ENCODE measurements at places on chromosomes 3 and 15.
A peak's percentile ranks its signal among the peaks of the same experiment; 100 is the strongest.

DNA sequence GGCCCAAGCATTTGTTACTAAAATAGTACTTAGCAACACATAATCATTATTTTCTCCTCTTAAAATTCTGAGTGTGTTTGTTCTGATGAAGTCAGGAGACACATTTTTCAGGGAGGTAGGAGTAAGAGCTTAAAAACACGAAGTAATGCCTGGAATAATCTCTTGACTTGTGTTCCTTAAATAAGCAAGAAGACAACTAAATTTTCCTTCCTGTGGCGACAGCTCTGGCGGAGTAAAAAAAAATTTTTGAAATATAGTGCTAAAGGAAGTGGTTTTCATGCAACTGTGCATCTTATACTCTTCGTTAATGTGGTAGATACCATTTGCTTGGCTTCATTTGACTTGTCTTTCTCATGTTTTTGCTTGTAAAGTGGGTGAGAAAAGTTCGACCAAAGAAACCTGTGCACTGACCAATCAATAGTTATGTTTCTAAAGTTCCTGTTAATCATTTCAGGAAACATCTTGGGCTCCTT, 11.1 kb upstream of the MBNL1 start:
- no peak for DNase-seq

GRCh38 chr3:12705981-12706380, 42.1 kb upstream of the RAF1 start:
- DNase-seq, result no peak

DNA sequence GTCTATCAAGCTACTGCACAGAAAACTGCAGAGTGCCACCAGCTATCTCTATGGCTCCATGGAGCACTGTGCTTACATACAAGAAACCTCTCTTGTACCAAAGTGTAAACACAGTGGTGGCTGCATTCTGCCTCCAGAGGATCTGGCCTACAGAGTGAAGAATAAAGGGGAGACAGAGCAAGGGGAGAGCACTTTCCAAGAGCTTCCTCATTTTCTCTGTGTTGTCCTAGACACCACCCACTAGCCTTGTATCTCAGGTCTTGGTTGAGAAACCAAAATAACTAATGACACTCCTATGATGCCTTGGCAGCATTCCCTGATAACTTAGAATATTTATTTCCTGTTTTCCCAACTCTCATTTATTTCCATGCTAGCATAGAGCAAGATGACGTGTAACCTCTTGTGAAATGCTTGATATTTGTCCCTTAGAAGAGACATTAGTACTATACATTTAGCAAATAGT, 56.9 kb upstream of the PHLDB2 start:
- DNase-seq, result no peak

DNA sequence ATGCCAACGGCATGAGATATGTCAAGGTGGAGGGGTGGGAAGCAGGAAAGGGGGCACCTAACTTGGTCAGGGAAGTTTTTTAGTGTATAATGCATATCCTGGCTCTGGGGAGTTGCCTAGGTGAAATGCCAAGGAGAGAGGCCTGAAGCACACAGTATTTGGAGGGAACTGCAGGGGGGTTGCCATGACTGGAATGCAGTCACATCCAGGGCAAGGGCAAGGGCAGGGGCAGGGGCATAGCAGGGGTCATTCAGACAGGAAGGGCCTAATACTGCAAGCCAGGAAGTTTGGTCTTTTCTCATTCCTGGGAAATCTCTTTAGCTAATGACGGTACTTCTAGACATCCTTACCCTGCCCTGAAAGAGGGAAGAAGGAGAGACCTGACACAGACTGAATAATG, 60.5 kb downstream of the MYRIP start:
- DNase-seq, result no peak

DNA sequence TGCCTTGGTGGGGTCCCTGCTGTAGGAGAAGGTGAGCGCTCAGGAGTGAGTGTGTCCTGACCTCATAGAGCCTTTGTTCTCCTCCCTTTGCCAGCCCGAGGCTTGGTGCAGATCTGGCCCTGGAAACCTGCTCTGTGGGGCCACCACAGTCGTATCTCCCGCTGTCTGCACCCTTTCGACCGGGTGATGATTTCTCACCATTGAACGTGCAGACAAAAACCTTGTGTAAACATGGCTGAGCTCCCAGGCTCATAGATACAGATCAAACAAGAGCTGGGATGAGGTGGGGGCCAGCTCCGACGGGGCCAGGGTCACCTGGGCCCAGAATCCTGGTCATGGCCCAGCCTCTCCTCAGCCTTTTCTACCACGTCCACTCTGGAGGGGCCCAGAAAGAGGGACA, 34.6 kb upstream of the ESYT3 start:
- DNase-seq, result no peak

- DNase-seq, result no peak
These were observed 61.3 kb downstream of the PPARG start for GRCh38 chr3:12349895-12350811.

GRCh38 chr15:48720646-48721045, 75.1 kb upstream of the FBN1 start:
- no peak for DNase-seq

- DNase-seq, result no peak
These were observed 13.8 kb downstream of the RNF168 start for GRCh38 chr3:196489747-196490146.

GRCh38 chr3:102068327-102068726, 219.0 kb downstream of the NFKBIZ start:
- no peak for DNase-seq

GRCh38 chr3:127337911-127338531, 50.2 kb upstream of the PRR20G start:
- DNase-seq, result no peak

DNA sequence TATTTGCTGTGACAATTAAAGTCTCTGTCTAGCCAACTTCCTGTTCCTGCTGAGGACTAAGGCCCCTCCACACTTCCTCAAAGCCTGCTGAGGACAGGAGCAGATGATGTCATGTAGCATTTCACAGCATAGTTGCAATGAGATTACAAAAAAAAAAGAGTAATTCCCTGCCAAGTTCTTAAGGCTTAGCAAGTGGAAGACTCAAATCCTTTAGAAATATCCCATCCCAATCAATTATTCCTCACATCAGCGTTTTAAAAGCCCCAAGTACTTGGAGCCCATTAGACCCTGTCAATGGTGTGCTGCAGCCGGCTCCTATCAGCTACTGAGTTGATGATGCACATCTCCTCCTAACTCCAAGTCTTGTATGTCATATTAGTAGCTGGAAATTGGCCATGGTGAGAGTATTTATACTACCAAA, 51.7 kb downstream of the TRANK1 start:
- no peak for DNase-seq

GRCh38 chr3:107523539-107524325, 970 bp downstream of the BBX start:
- DNase-seq, result peak; percentile 40

DNA sequence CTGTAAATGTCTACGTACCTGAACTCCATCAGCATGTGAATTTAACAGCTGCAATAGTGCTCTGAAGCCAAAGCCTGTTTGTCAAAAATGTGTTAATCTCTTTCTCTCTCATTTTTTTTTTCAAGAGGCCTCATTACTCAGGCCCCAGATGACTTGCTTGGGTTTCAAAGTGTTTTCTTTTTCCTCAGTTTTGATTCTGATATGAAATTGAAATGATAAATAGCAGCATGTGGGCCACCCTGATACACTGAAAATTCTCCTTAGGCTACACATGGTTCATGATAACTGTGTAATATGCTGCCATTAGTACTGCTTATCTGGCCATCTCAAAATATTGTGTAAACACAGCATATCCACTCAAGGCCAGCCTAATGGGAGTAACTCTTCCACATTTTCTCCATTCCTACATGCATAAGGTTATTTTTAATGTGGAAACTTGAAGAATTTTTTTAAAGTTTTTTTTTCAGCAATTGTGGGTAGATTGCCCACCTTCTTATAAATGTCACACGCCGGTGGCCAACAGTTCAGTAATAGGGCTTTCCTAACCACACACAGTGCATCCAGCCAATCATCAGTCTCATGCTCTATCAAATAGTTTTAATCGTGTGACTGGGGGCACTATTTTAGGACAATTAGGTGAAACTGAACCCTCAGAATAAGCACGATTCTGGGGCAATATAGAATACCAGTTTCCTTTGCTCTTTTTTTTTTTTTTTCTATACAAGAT, 13.1 kb upstream of the DENND4A start:
- no peak for DNase-seq

DNA sequence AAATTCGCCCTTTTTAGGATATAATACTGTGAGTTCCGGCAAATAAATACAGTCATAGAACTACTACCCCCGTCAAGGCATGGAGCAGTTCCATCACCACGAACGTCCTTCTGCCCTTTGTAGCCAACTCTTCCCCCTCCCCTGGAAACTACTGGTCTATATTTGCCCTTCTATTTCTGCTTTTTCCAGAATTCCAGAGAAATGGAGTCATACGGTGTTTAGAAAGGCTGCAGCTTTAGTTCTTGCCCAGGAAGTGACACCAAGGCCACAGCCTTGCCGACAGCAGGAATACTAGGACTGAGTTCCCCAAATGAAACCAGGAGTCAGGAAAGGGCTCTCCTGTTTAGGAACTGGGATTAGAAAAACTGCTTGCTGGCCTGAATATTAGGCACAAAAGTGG, 291.2 kb downstream of the FAM43A start:
- DNase-seq, result no peak

DNA sequence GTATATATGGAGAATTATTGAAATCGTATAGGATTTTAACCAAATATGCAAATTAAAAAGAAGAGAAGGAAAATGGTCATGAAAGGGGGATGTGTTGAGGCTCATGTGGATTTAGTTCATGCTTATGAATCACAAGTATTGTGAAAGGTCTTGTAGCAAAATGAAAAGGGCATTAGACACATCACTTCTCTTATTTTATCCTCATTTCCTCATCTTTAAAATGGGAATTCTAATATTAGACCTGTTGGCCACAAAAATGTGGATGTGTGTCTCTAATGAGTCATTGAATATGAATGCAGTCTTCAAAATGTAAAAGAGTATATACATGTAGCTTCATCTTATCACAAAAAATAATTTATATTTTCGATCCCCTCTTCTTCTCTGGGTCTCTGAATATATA, 14.9 kb upstream of the ALCAM start:
- DNase-seq, result no peak

GRCh38 chr3:2823031-2823430, 287.1 kb downstream of the IL5RA start:
- DNase-seq, result no peak

DNA sequence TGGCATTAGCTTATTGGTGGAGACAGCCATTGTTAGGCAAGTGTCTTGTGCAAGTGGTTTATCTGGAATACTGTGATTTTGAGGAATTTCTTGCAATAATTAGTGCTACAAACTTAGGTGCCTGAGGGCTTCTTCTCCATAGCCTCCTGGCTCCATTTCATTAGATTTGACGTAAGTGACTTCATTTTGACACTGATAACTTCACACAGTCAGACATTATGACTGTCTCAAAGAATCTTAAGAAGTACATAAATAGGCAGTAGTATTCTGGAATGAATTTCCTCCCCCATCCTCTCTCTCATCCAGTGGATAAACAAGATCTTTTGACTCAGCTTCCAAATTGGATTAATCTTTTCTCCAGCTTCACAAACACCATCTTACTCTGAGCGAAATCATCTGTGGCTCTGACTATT, 19.0 kb downstream of the ARL14 start:
- no peak for DNase-seq

All from stimulated activated CD4-positive, alpha-beta T cell treated with anti-CD3 and anti-CD28 coated beads, Interleukin-2, amount 100 ng/mL, for 48 hours (primary cell).